ENCODE measurements at places on chromosomes 3 and 15.

- DNase-seq: no peak
Measured at GRCh38 chr15:59862191-59863155, 141.6 kb upstream of the FOXB1 start.

DNA sequence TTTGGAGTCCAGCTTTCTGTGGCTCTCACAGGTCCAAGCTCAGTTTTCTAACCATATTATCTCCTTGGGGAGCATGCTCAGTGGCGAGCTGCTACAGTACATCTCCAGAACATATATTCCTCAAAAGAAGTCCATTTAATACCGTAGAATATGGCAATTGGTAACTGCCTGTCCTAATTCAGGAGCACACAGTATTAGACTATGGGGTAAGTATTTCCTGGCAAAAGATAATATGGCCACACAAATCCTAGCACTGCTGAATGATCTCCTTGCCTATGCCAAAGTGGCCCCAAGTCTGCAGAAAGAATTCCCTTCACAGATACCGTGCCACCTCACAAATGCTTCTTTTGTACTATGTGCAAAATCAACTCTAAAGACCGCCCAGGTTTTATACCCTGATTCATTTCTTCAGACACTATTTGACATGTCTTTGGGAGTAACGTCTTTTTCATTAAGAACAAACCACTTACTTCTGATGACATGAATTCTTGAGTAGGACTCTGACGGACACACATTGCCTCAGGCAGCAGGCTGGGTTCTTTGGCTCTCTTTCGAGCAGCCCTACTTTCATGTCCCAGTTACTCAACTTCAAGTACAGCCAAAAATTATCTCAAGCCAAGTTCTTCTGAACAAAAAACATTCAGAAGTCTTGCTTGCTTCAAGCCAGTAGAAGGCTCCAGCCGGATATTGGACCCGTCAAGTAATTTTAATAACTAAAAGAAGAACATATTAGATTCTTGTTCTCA, 368.3 kb upstream of the DCBLD2 start:
- no peak for DNase-seq

DNA sequence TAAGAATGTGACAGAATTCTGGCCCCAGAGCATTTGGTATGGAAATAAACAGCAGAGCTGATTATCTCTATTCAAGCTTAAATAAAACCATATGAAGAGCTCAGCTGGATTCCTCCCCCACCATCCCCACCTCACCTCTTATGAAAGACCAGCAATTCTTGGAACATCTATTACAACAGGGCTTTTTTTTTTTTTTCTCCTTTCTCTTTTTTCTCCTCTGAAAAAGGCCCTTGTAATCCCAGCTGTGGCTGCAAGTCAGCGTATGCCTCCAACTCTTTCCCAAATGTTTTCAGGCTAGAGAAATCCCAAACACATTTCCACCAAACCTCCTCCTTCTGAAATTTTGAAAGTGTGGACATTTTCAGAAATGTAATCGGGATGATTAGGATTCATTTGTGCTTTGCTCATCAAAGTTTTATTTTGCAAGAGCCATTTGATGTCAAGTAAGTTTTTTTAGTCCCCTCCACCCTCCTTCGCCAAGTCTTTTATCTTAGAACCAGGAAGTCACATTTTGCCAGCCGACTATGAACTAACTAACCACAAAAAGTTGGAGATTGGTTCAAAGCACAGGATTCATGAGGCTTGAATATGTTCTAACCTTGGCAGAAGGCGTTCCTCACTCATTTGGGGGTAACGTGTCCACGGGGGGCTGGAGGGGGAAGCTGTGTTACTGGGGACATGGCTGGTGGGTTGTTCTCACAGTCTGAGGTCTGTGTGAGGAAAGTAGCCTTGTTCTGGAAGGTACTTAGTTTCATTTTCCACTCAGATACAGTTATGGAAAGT, 142.0 kb upstream of the PDZRN3 start:
- no peak for DNase-seq

DNA sequence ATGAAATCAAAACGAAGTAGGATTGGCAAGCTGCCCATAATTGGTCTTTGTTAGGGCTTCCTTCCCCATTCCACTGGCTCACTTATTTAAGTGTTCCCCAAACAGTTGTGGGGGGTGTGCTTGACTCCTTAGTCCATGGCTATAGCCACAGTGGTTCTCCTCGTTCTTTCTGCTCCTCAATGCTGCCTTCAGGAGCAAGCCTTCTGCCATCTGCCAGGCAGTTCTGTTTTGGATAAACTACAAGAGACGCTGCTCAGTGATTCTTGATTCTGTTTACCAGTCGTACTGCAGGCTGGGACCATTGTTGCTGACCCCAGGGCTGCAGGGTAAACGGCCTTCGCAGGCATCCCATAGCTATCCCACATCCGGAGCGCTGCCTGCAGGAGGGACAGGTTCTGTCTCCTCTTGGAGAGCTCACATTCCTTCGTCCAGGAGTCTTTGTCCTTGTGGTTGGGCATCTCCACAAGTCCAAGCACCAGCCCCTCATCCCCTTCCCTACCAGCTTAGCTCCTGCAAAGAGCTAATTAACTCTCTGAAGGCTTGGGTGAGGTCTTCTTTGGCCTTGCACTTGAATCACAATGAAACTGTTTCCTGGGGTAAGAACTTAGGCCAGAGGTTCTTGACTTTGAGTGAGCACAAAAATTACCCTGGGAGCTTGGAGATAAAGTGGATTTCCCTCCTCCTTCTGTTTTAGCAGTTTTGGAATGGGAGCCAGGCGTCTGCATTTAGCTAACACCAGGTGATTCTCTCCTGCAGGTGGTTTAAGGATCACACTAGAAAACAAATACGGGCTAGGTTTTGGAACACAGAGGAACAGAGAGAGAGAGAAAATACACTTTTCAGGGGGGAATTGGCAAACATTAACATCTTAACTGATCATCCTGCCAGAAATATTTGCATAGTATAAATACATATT, 114.9 kb downstream of the SV2B start:
- DNase-seq: no peak

GRCh38 chr3:52472239-52473000, 17.0 kb downstream of the NISCH start:
- no peak for DNase-seq

DNA sequence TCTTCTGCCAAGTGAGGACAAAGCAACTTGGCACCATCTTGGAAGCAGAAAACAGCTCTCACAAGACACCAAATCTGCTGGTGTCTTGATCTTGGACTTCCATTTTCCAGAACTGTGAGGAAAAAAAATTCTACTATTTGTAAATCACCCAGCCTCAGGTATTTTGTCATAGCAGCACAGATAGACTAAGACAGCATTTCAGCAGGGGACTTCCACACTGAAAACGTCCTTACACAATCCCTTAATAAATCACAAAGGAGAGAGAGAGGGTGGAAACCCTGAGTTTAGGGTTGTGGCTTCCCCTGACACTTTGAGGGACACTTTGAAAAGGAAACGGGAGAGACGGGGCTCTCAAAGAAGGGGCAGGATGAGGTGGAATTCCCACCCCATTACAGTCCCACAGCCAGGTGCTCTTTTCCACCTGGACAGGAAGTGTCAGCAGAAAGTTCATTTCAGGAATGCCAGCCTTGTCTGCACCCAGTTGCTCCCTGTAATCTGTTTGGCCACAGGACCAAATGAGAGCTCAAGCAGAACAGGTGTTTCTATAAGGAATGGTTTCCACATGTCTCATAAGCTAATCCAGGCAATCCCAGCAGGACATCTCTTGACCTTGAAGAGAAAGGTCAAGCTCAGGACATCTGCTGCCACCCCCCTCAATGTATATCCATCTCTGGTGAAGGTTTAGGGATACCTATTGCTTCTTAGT, 51.3 kb downstream of the MYLK start:
- DNase-seq: no peak

- peak; percentile 39 for DNase-seq
Measured at GRCh38 chr3:107117922-107118536, 259.2 kb upstream of the CCDC54 start.

DNA sequence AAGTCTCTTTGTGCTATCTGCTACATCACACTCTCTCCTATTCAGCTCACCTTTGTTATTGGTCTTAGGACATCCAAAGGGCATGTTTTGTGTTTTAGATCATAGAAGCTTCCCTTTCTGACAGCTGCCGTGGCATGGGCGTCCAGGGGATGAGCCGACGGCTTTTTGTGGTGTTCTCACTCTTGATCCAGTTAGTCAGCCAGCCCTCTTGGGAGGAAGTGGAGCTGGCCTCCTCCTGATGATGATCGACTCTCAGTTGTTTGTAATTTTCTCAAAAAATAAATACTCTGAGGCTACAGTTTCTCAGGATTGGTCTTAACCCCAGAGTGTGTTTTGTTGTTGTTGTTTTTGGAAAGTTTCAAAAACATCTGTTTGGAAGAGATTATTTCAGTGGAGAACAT, 34.4 kb downstream of the BOC start:
- no peak for DNase-seq

DNA sequence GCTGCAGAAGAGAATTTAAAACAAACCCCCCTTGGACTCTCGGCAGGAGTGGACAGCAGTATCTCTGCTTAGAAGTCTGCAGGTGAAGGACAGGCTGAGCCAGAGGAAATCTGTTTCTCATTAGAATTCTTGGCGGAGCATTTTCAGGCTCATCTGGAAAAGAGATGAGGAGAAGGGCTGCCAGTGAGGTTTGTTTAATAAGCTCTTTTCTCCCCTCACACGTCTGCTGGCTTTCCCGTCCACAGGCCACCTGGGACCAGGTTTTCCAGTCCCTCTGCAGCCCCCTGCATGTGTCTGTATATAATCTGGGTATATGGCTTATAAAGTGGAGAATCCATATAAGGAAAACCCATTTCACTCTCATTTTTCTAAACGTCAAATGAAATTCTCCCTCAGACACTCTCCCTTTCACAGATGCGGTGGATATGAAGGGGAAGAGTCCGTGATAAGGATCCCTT, 155.4 kb upstream of the TPM1 start:
- DNase-seq: no peak

GRCh38 chr3:178439504-178439903, 96.7 kb upstream of the KCNMB2 start:
- DNase-seq: no peak

- no peak for DNase-seq
Measured at GRCh38 chr3:190192087-190192486, 71.4 kb upstream of the P3H2 start.

DNA sequence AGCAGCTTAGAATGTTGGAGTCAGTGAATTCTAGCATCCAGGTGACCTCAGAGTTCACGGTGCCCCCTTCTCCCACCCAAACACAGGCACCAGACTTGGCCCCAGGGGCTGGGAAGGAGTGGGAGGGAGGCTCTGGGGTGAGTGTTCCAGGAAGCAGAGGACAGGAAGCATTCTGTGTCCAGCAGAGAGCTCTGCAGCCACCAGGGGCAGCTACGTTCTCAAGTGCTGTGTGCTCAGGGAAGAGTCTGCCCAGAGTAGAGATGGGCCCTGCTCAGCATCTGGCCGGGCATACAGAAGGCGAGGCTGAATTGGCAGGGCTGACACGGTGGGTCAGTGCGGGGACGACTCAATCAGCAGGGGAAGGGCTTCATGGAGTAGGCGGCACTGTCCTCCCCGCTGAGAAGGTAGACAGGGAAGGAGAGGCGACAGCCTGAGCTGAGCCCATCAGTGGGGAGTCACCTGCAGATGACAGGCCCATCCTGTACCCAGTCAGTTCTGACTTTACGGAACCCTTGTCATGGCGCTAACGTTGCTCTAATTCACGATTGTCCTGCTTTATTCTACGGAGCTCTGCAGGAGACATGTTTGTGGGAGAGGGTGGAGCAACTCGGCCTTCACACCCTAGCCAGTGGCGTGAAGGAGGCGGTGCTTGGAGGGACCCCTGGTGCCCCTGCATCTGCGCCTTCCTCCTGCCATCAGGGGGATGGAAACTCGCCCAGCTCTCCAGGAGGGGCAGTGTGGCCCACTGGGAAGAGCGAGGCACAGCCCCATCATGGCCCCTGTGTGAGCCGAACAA, 82.2 kb downstream of the C3orf70 start:
- DNase-seq: no peak

- no peak for DNase-seq
Measured at GRCh38 chr3:62955126-62955525, 79.9 kb upstream of the CADPS start.

- DNase-seq: no peak
Measured at GRCh38 chr3:52694528-52695189, 8.8 kb downstream of the GNL3 start.

DNA sequence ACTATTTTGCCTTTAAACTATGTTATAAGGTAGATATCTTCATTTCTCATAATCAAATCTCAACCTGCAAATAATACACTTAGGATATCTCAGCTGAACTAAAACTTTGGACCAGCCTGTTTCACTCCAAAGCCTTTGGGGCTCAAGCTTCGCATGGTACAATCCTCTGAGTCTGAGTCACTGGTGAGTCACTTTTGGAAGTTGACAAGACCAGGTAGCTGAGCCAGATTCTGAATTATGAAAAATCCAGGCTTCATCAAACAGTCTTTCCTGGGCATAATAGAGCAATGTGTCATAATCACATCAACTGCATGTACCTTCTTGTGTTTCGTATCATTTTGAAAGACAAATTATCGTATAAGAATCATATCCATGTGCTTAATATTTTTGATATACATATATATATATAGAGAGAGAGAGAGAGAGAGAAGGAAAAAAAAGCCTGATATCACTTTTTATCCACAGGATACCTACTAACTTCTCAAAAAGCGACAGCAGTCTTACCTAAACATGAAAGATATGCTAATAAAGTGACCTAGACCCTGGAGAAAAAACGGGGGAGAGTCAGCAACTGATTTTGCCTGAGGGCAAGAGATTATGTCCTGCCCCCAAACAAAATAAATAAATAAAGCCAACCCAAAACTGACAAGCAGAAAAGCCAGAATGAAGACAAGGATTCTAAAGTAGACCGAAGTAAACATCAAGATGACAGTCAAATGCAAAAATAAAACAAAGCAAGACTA, 263.9 kb upstream of the TGFBR2 start:
- DNase-seq: no peak

Measured in right kidney (tissue), 9 donors.